Hematopoietic multipotent progenitor cell treated with erythropoietin and hydrocortisone succinate and interleukin-3 and kit ligand, for 4 days (in vitro differentiated cells): ENCODE measurements at places on chromosomes 2 and 18.

DNA sequence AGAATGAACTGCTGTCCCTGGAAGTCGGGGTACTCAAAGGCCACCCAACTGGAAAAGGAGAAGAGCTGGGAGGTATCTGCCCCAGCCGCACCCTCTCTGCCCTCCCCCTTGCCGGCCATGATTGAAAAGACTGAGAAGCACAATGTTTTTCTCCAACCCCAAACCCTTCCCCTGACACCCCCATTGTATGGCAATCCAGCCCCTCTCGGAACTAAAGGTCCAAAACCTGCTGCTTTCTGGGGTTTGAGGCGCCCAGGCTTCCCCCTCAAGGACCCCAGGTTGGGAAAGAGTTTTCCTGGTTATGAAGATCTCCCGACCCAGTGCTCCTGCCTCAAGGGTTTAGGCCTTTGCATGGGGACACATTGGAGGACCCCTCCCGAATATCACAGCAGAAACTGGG lies 1.0 kb downstream of the CRYBA2 start:
- DNase-seq: no peak

GRCh38 chr18:4797002-4797685 lies 342.0 kb upstream of the DLGAP1 start:
- no peak for DNase-seq

- DNase-seq: no peak
Observed at GRCh38 chr18:67043276-67043675, 439.4 kb upstream of the CDH19 start.

DNA sequence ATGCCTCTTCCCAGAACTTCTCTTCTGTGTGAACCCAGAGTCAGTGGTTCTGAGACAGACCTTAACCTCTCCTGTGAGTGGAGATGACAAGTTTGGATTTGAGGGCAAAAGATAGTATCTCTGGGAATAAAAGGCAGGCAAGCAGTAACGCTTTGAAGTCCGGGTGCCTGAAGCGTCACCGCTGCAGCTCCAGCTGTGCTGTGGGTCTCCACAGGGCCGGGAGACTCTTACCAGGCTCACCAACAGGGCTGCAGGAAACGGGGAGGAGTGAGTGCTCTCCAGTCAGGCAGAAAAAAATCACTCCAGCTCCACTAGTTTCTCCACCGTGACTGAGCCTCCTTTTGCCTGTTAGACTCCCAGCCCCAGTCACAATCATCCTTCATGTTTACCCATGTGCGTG lies 79.7 kb upstream of the MAP4K4 start:
- no peak for DNase-seq

- DNase-seq: peak; percentile 43
Observed at GRCh38 chr18:54222922-54223567, 1.4 kb downstream of the MBD2 start.

GRCh38 chr2:195645413-195645812 lies 11.6 kb upstream of the SLC39A10 start:
- no peak for DNase-seq

DNA sequence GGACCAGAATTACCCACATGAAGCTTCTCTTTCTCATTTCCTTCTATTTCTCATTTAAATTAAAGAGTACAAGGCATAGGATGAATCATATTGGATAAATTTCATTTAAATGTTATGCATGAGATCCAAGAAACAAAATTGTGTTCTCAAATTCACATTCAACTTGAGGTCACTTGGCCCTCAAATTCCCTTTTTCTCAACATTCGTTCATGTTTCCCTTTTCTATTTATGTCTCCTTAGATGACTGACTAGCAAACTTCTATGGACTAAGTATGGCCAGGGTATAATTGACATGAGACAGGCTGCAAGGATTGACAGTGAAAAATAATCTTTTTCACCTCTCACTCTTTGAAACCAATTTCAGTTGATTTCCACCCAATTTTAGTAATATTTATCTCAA lies 4.0 kb upstream of the LDLRAD4 start:
- DNase-seq: no peak

DNA sequence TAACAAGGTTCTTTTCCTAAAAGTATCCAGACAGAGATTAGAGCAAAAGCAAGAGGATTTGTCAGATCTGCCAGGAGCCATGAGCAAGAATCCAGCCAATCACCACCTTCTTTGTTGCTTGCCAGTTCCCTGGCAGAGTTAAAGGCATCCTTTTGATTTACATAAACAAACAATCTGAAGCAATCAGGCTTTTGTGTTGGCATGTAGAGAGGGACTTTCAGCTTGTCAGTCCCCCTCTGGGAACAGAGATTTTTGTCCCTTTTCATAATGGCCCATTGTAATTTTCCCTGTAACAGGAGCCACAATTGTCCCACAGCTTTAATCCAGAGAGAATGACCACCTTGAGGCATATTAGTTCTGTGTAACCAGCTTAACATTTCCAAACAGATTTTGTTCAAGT lies at the start of gene ERMN:
TSS of gene ERMN (minus strand) at position 39 of the 400 bp plus-strand sequence. CDS start 182 bp downstream, outside the sequence.
- DNase-seq: no peak

DNA sequence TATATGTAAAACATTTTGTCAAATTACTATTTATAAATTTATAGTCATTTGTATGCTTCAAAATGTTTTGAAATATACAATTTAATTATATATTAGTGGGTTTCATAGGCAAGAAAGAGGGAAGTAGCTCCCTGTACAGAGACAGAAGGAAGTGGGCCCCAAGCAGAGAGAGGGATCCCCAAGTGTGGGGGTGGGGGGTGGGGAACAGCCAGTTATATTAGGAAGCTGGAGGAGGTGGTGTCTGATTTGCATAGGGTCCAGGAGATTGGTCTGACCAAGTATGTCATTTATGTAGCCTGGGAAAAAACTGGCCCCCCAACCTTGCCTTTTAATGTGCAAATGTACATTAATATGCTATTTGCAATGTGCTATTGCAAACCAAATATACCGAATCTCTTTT lies 76.5 kb upstream of the ZSWIM2 start:
- DNase-seq: peak; percentile 50

- DNase-seq: no peak
Observed at GRCh38 chr2:88606371-88607030, 20.8 kb downstream of the EIF2AK3 start.

DNA sequence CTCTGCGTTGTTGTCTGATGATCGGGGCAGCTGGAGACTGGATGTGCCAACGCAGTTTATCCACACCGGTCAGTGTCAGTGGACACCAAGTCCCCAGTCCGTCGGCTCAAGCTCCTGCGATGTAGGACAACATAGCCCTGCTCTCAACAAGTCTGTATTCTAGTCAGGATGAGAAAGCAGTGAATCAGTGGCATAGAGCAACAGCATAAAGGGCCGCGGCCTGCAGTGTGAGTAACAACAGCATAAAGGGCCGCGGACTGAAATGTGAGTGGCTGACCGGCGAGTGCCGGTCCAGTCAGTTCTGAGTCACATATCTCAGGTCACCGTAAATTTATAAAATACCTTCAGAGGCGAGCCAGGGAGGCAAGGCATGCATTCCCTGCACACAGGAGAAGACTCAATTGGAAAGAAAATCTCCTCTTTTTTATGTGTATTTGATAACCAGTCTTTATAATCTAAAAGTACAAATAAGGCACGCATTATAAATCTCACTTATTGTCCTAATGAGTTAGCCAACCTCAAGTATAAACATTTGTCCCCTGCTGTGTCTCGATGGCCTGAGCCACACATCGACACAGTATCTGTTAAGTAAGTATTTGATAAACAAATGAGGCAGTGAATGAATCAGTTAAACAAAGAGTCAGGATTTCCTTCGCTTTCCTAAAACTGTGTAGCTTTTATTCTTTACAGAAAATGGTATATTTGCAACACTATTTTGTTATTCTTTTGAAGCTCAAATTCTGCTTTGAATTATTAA lies 33.8 kb upstream of the NFATC1 start:
- DNase-seq: no peak

DNA sequence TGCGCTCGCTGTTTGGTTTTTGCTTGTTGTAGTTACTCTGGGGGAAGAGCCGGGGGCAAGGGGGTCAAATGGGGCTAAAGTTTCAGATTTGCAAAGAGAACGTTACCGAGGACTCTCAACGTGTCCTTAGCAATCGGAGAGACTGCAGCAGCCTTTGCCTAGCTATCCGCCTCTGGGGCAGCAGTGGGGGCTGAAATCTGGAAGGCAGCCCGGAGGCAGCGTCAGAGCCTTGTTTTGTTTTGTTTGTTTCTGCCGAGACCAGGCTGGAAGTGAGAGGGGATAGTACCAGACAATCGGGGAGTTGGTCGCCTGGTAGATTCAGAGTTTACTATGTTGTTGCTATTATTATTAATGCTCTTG lies 1.2 kb downstream of the CDH20 start:
- no peak for DNase-seq

GRCh38 chr2:63310614-63311013 lies 260.0 kb downstream of the OTX1 start:
- DNase-seq: no peak

DNA sequence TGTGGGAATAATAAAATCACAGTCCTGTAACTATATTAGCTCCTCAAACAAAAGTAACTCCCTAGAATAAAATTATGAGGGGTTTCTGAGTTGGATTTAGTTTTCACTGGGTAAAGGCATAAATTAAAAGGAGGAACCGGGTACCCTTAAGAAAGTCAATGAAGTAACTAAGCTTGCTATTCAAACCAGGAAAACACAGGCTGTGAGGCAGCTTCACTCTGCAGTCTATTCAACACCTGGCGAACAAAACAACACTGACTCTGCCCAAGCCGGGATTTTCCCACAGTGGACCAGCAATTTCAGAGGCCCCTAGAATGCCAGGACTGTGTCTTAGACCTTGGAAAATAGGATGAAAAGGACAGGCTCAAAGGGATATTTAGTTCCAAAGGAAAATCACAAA lies 24.6 kb upstream of the CREB1 start:
- no peak for DNase-seq

GRCh38 chr18:36411745-36412168 lies 114.2 kb downstream of the FHOD3 start:
- peak; percentile 41 for DNase-seq

GRCh38 chr2:233551491-233551890 lies 15.1 kb downstream of the USP40 start:
- no peak for DNase-seq

DNA sequence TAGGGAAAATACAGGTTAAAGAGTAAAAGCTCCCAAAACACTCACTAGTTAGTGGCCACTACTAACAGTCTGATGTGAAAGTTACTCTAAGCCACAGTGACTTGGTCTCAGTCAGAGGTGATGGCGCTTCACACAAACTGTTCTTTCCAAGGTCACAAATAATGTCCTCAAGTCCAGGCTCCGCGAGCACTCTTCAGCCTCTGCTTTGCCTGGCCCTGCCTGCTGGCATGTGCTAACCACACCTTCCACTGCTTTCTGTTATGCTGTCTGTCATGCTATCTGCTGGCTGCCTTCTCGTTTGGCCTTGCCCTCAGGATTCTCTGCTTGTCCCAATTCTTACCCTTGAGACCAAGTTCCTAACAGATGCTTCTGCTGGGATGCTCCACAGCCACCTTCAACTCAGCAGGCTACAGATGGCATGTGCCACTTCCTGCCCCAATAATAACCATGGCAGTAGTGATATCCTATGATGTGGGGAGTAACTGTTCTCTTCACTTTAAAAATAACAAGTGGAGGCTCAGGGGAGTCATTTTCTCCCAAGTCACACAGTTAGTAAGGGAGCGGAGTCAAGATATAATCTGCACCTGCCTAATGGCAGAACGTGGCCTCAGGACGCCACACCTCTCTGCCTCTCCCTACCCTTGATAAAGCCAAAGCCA lies 75.7 kb downstream of the ZAP70 start:
- DNase-seq: no peak

- no peak for DNase-seq
Observed at GRCh38 chr18:9698497-9698896, 9.6 kb upstream of the RAB31 start.

DNA sequence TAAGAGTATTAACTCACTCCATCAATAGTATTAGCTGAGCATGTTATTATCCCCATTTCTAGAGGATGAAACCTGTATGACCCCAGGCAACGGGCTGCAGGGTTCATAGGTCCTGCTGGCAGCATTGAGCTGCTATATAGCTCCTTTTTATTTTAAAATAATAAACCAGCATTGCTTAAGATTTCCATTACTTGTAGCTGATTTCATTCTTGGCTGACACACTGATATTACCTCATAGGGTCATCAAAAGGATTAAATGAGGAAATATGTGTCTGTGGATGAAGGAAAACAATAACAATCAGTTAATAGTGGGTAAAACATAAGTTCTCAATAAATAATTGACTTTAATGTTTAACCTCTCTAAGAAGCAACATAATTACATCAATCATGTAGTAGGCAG lies 48.3 kb upstream of the NRP2 start:
- DNase-seq: no peak

DNA sequence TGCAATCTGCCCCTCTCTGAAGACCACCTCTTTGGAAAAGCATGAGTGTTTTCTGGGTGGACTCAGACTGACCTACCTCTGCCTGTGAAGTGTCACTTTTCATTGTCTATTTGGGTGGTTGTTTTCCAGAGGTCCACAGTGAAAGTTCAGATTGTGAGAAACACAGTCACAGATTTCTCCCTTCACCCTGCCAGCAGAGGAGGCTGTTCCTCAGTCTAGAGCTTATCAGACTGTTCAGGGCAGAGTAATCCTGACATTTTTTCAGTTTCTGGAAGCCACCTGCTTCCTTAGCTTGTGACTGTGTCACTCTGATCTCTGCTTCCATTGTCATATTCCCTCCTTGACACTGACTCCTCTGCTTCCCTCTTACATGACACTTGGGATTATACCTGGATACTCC lies 55.4 kb upstream of the RMP24 start:
- DNase-seq: peak; percentile 19
